Fibroblast of the aortic adventitia (primary cell): ENCODE measurements at places on chromosomes 16 and 17.

- no peak for DNase-seq
Observed at GRCh38 chr17:4540224-4540651, 14.9 kb downstream of the MYBBP1A start.

DNA sequence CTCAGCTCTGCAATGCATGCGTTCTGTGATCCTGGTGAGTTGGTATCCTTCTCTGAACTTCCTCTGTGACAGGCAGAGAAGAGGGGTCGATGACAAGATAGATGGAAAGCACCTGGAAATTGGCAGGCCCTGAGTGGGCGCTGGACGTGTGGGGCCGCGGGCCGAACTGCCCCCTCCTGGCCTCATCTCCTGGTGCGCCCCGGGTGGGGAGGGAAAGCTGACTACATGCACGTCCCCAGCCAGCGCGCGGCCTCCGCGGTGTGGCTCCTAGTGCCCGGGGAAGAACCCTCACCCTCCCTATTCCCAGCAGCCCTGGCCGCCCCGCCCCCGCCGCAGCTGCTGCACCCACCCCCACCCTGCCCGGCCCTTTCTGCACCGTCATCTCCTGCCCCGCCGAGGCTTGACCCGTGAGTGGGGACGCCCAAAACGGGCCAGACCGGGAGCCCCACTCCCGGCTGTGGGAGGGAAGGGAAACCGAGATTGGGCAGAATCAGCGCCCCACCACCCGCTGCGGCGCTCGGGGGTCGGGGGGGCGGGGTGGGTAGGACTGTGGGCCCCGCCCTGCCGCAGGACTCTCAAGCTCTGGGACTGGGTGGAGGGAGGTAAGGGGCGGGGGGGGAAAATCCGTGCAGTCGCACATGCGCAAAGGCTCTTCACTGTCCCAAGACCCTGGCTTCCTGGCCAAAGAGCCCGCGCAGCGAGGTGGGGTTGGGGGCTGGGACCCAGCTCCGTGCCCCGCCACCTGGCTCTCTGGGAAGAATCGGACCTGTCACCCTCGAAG is at the start of gene NOL3:
NOL3 (plus strand) TSS at position 371 of the 781 bp plus-strand sequence.
- DNase-seq, result peak; percentile 85

DNA sequence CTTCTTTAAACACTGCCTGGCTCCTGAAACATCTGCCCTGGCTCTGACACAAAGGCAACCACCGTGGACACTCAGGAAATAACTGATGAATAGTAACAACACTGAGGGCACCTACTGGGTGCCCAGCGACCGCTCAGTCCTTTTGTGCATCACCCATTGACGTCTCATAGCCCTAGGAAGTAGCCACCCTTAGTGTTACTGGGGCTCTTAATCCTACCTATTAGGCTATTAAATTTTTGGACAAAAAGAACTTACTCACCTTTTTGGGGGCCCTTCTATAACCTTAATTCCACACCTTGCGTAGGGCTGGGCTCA is 11.7 kb downstream of the PPL start:
- no peak for DNase-seq

- DNase-seq, result peak; percentile 35
Observed at GRCh38 chr17:45150911-45151809, 2.9 kb downstream of the HEXIM1 start.

DNA sequence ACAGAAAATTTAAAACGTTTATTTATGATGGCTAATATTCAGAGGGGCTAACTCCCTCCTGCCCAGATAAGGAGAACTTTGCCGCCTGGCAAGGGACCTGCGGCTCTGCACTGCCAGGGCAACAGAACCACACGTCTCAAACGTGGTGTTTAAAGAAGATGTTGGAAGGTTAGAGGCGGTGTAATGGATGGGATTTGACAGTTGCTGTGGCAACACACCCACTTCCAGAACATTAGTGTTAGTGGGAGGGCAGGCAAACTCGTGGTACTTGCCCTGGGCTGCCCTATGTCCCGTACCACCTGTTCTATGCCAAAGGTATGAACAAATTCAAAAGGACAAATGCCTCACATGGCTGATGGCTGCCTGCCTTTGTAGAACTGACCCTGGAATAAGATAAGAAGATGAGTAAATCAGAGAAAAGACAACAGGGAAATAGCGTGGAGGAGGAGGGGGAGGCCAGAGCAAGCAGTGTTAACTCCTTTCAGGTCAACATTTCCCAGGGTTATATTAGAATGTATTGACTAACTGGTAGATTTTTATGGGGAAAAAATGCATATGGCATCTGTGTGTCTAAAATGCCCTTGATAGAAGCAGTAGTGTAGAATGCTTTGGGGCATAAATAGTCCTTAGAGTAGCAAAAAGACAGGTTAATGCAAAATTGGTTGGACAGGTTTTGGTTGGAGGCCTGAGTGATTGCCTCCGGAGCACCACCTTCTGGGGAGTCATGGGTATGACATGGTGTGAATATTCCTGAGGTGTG is 30.8 kb downstream of the HLF start:
- peak; percentile 59 for DNase-seq

DNA sequence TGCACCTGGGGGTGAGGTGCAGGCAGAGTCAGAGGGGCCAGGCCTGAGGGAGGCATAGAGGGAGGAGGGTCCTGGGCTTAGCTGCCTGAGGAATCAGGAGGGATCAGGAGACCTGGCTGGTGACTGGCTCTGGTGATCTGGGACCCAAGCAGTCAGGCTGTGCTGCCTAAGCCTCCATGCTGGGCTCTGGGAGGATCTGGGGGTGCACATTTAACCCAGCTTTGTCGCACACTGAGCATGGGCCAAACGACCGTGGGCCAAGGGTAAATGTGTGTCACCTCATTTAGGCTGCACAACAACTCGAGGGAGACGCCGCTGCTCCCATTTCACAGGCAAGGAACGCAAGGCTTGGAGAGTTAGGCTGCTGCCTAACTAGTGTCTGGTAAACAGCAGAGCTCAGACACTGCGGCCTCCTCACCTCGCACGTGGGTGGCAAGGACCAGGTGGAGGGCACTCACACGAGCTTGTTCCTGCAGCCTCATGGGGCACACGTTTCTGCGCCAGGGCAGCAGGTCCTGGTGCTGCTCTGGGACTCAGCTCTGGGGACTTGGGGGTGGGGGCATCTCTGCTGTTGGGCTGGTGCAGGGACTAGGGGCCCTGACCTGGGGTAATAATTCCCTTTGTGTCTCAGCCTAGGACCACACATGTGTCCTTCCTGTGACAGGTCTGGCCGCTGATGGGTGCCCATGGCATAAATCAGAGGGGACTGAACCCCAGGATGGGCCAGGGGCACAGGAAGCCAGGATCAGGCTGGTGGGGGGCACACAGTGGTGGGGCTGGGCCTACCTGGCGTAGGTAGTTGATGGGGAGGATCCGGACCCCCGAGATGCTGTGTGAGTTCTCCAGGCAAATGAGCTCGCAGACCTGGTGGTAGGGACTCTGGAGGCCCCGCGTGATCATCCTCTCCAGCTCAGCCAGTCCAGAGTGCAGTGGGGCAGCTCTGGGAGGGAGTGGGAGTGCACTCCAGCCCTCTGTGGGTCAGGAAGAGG is 18.7 kb downstream of the TMEM235 start:
- DNase-seq, result no peak

GRCh38 chr17:9256751-9257629 is 235.7 kb downstream of the NTN1 start:
- no peak for DNase-seq

DNA sequence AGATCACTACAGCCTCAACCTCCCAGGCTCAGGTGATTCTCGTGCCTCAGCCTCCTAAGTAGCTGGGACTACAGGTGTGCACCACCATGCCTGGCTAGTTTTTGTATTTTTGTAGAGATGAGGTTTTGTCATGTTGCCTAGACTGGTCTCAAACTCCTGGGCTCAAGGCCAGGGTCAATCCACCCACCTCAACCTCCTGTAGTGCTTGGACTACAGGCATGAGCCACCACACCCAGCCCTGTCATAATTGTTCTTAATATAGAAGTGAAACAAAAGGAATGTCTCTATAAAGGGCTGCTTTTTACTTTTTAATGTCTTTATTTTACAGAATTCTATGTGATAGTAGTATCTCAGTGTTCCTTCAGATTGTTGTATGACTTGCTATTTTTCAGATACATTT is 345.2 kb upstream of the TBX2 start:
- peak; percentile 33 for DNase-seq

DNA sequence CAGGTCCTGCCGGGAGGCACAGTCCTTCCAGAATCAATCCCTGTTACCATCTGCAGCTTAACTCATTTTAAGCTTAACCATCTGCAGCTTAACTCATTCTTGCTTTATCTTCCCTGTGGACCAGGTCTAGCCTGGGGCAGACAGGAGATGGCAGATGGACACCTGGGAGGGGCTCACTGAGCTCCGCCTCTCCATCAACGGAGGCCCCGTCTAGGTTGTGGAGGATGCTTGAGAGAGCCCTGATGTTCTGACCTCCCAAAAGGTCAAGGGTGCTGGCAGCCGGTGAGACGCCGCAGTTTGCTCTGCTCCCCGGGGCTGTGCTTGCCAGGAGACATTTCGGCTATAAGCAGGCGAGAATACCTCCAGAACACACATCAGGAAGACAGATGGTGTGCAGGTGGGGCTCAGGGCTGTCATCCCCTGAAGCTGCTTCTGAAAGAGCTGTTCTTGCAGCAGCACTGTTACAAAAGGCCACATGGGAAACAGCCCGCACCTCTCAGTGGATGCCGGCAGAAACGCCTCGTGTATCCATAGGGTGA is 41.3 kb downstream of the BAIAP2 start:
- no peak for DNase-seq

DNA sequence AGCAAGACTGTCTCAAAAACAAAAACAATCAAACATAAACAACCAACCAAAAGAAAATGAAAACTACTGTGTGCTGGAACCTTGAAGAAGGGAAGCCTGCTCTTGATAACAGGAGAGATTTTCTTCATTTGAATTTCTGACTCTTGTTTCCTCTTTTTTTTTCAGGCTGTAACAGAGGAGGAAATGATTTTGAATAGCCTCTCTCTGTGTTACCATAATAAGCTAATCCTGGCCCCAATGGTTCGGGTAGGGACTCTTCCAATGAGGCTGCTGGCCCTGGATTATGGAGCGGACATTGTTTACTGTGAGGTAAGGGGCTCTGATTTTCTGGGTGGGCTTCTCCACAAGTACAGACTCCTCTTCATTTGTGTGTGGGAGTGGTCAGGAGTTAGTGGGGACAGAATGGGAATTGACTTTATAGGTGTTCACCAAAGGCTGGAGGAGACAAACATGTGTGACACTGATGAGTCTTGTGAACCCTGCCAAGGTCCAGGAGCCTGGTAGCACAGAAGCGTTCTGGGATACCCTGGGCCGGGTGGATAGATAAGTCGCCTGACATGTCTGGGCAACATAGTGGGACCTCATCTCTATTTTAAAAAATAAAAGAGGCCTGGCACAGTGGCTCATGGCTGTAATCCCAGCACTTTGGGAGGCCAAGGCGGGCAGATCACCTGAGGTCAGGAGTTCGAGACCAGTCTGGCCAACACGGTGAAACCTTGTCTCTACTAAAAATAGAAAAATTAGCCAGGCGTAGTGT is 14.9 kb downstream of the DUS2 start:
- DNase-seq, result no peak

GRCh38 chr17:13635951-13636350 is 34.2 kb upstream of the HS3ST3A1 start:
- peak; percentile 59 for DNase-seq

- no peak for DNase-seq
Observed at GRCh38 chr17:27990100-27990499, 52.4 kb upstream of the NLK start.

DNA sequence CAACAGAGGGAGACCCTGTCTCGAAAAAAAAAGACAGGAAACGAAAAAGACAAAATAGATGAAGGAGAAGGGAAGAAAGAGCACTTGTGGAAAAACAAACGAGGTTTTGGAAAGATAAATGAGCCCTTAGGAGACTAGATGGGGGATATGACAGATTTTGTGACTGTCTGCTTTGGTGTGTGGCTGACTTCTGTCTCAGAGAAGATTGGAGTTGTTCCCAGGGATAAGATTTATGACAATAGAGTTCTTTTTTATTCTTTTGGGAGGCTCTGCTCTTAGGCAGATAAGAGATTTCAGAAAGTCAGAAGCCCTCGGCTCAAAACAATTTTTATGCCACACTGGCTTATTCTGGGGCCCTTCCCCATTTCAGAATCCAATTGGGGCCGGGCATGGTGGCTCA is 73.9 kb upstream of the ATF7IP2 start:
- no peak for DNase-seq

- peak; percentile 14 for DNase-seq
Observed at GRCh38 chr16:49049191-49049590, 232.4 kb downstream of the CBLN1 start.

DNA sequence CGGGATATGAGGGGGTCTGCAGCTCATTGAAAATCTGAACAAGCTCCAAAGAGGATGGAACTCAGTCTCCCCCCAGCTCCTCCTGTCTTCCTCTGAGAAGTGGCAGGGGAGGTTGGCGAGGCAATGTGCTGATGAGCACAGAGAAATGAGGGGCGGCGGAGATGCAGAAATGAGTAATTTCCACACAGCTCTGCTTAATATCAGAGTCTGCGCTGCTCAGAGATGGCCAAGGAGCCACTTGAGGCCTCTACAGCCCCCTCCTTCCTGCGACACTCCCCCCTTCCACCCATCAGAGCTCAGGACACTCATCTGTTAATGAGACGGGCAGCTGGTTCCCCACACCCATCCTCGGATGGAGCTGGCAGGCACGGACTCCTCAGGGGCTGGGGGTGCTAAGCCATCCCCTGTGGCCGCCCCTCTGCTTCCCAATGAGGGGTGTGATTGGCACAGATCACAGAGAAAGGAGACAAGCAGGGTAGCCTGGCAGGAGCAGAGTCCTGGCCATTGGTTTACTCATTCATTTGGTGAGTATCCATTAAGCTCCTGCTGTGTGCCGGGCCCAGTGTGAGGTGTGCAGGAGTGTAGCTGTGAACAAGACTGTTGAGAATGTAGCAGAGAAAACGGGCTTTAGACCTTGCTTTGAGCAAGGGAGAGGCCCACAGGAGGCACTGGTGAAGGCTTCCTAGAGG is 12.7 kb upstream of the CRHR1 start:
- DNase-seq, result no peak

GRCh38 chr17:41424111-41424635 is at the start of gene KRT37:
Gene KRT37 (minus strand): TSS chr17:41424585. CDS start chr17:41424523, 62 bp downstream.
- no peak for DNase-seq

- DNase-seq, result no peak
Observed at GRCh38 chr17:60599220-60599619, 773 bp upstream of the PPM1D start.

- DNase-seq, result no peak
Observed at GRCh38 chr16:4180511-4180910, 61.4 kb downstream of the SRL start.

GRCh38 chr16:57873218-57873617 is 70.9 kb upstream of the KIFC3 start:
- no peak for DNase-seq

GRCh38 chr16:12311877-12312276 is 335.3 kb downstream of the SNX29 start:
- no peak for DNase-seq

DNA sequence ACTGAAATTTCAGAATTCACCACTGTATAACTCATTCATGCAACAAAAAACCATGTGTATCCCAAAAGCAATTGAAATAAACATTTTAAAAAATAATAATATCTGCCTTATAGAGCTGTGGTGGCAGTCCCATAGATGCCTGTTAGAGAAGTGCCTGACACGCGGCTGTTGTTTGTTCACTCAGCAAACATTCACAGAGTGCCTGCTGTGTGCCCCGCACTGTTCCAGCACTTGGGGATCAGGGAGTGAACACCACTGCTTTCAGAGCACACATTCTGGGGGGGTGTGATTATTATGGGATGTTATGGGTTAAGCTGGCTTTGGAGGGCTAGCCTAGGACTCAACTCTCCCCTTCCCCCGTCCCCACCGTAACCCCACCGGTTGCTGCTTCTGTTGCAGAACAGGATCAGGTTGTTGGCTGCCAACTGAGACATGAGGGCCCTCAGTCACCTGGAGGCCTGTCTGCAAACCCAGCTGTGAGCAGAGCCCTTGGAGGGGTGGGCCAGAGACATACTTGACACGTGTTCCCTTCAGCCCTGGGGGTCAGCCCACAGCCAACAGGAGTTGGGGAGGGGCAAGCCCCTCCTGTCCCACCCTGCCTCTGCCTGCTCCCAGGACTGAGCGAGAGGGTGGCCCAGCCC is 103.3 kb upstream of the CIBAR2 start:
- no peak for DNase-seq
